ENCODE measurements at places on chromosomes 3 and 15. TPM values are rescaled to one million over a fixed set of nuclear protein-coding genes. Genes with fewer than 3 reads are reported as not detected.

- no peak for DNase-seq
Observed at GRCh38 chr15:99545605-99546004, 20.2 kb upstream of the MEF2A start.

DNA sequence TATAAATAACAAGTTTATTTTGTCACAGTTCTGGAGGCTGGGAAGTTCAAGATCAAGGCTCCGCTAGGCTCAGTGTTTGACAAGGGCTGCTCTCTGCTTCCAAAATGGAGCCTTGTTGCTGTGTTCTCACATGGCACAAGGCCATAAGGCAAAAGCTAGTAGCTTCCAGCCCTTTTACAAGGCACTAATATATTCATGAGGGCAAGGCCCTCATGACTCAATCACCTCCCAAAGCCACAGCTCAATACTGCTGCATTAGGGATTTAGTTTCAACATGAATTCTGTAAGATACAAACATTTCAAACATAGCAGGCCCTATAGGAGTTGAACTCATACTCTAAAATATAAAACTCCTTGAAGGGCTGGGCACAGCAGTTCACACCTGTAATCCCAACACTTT is 30.2 kb downstream of the ZBTB11 start:
- DNase-seq = no peak

DNA sequence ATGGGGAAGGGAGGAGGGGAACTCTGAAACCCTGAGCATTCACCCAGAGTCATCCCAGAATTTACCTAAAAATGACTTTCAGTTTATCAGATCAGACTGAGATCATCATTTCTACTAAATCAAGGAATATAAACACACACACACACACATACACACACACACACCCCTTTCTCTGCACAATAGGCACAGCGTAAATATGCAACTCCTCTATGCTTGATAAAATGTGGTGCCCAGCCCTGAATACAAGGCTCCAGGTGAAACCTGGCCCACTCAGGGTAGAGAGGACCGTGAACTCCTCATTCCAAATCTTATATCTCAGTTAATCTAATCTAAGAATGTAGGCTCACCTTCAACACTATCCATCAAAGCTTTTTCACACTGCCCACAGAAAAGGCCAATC is 31.8 kb upstream of the SEC22A start:
- no peak for DNase-seq

DNA sequence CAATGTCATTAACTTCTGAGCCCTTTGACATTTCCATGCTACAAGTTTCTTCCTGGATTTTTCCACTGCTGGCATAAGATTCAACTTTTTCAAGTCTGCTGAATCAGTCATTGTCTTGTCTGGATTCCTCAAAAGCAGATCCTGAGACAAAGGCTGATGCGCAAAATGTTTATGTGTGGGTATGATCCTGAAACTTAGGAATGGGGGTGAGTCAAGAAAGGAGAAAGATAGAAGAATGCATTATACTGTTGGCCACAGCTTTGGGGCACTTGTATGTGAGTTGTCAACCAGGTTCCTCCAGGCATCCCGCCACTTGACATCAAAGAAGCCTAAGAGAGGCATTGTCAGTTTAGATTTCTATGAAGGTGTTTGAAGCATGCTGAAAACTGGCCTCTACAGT is 50.4 kb downstream of the FOXB1 start:
- DNase-seq = no peak

- DNase-seq = peak; percentile 74
Observed at GRCh38 chr3:171865191-171865865, 22.2 kb downstream of the TMEM212 start.

DNA sequence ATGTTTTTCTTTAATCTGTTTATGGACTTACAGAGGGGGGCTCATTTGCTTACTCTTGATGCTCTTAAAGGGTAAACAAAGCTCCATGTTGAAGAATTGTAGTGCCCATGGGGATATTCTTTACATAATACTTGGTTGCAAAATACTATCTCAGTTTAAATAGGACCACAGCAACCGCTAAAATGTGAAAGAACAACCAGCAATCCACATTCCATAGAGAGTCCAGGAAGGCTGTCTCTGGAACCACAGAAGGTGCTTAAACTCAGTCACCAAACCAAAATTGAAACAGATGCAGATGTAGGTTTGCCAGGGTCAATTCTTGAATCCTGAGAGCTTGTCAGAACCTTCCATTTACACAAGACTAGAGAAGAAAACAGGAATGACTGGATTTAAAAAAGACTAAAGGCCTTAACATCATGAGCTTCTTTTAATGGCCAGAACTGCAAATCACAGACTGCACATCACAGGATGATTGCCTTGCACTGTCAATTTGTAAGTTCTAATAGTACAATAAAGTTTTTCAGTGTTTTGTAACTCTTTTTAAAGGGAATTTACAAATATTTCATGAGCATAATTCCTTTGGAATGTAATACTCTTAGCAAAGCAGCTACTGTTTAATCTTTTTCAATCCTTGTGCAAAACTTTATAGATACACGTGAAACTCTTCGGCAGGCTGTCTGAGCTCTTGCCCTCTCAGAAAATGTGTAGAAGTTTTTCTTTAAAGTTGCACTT is 661.6 kb downstream of the SI start:
- no peak for DNase-seq

DNA sequence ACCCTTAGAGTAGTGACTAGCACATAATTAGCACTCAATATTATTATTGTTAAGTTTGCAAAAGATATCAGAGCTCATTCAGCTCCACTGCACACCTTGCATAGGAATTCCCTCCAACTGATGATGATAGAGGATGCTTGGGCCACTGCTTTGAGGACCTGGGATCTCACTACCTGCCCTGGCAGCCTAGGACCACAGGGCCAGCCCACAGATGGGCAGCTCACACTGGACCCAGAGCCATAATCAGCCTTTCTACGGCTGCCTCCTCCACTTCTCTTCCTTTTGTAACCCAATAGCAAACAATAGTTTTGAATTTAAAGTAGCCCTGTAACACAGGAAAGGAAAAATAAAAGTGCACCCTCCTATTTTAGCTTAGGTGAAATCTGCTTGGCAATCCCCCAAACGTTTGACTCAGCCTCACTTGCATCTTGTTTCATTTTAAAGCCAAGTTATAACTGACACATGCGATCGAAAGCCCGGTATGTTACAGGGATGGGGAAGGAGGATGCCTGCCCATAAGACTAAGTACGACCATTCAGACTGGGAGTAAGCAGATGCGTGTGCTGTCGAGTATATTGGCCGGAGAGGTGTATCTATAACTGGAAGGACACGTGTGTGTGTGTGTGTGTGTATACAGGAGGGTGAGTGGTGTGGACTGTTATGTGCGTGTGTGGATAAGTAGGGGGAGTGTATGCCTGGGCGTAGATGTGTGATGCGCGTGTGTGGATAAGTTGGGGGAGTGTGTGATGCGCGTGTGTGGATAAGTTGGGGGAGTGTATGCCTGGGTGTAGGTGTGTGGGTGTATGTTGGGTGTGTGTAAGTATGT is 65.9 kb downstream of the CPN2 start:
- no peak for DNase-seq

ATP13A5 gene
- total RNA-seq = not detected

MAP6D1 gene
- total RNA-seq = 3.0 TPM

TMC3 gene
- 0.05 TPM for total RNA-seq
